Activated CD8-positive, alpha-beta T cell treated with anti-CD3 and anti-CD28 coated beads, Interleukin-2, amount 10 ng/mL, durations not matched to agents 7 days and 5 days (primary cell): ENCODE measurements at places on chromosomes 6 and 20. TPM values are rescaled to one million over a fixed set of nuclear protein-coding genes. Genes with fewer than 3 reads are reported as not detected.

The CYB5R4 gene
- total RNA-seq = 29.2 TPM

The WFDC2 gene
- total RNA-seq = not detected

The NOX3 gene
- not detected for total RNA-seq

The IL17A gene
- not detected for total RNA-seq

The GOPC gene
- total RNA-seq = 23.3 TPM

The IYD gene
- not detected for total RNA-seq

The ADGRF1 gene
- total RNA-seq = not detected

The DCDC2 gene
- not detected for total RNA-seq

The SEMG1 gene
- not detected for total RNA-seq

The TNFRSF6B gene
- total RNA-seq = not detected

The TRIM40 gene
- total RNA-seq = not detected

The ENPP5 gene
- total RNA-seq = not detected

The PLTP gene
- 2.2 TPM for total RNA-seq

The LY6G6D gene
- not detected for total RNA-seq

The GSTA3 gene
- not detected for total RNA-seq

The COL21A1 gene
- not detected for total RNA-seq

The RAE1 gene
- 35.0 TPM for total RNA-seq

The APOM gene
- total RNA-seq = 5.1 TPM

The SNX3 gene
- 91.9 TPM for total RNA-seq

DNA sequence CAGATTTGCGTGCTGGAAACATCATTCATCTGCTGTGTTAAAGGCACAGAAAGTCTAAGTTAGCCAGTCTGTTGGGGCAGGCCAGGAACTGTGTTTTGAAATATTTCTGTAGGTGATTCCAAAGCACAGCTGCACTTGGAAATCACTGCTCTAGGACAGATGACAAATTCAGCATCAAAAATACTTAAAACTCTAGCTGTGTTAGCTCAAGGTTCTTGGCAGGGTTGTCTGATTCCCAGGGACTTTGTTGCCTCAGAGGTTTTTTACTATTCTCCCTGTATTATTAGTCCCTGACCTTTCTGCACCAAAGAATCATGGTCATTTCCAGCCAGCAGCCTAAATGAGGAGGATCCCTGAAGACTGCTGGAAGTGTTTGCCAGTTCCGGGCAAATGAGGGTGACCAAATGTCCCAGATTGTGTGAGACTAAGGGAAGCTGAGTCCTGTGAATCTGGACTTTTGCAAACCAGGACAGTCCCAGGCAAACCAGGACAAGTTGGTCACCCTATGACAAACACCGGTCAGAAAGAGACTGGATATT, 84.3 kb upstream of the TMEM30A start:
- no peak for DNase-seq

DNA sequence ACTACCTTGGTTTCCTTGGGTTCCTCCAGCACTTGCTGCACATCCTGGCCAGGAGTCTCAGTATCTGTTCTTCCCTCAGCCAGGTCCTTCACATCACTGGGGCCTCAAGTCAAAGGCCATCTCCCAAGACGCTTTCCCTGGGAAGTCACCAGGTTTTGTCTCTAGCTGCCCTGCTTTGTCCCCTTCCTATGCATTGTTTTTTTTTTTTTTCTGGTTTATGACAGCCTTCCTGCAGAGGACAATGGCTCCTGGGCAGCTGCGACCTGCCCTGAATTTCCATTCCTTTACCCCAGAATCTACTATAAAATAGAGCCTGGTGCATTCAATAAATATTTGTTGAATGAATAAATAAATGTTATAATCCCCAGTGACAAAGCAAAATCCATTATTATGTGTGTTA, 687.3 kb downstream of the QKI start:
- DNase-seq = no peak

- peak; percentile 98 for DNase-seq
These were observed at the start of gene ABT1 for GRCh38 chr6:26596579-26597388. Gene ABT1 (plus strand): TSS chr6:26596953. CDS start chr6:26596983, 30 bp downstream.

- no peak for DNase-seq
These were observed 45.7 kb upstream of the SMIM28 start for GRCh38 chr6:138331984-138332383.

- DNase-seq = no peak
These were observed 42.8 kb downstream of the MRPL14 start for GRCh38 chr6:44084231-44085014.

- DNase-seq = no peak
These were observed 39.6 kb downstream of the NDUFAF5 start for GRCh38 chr20:13824459-13824858.

GRCh38 chr6:33597551-33598322, 17.7 kb upstream of the BAK1 start:
- no peak for DNase-seq

GRCh38 chr20:51014797-51015722, 7.8 kb downstream of the KCNG1 start:
- peak; percentile 24 for DNase-seq

DNA sequence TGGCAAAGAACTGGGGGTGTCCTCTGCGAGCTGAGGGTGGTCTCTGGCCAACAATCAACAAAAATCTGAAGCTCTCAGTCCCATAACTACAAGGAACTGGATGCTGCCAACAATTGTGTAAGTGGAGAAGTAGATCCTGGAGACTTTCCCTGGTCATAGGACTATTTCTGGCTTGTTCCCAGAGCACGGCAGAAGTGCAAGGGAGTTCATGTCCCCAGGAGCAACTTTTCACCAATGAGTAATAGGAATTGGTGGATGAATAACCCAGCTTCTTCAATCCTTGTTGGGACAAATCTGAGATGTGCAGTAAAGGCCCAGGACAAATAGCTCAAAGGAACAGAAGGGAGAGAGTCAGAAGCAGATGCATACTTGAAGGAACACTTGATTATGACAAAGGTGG, 95.5 kb downstream of the QRSL1 start:
- no peak for DNase-seq

- DNase-seq = no peak
These were observed 227.0 kb upstream of the ECI2 start for GRCh38 chr6:4362326-4362725.

DNA sequence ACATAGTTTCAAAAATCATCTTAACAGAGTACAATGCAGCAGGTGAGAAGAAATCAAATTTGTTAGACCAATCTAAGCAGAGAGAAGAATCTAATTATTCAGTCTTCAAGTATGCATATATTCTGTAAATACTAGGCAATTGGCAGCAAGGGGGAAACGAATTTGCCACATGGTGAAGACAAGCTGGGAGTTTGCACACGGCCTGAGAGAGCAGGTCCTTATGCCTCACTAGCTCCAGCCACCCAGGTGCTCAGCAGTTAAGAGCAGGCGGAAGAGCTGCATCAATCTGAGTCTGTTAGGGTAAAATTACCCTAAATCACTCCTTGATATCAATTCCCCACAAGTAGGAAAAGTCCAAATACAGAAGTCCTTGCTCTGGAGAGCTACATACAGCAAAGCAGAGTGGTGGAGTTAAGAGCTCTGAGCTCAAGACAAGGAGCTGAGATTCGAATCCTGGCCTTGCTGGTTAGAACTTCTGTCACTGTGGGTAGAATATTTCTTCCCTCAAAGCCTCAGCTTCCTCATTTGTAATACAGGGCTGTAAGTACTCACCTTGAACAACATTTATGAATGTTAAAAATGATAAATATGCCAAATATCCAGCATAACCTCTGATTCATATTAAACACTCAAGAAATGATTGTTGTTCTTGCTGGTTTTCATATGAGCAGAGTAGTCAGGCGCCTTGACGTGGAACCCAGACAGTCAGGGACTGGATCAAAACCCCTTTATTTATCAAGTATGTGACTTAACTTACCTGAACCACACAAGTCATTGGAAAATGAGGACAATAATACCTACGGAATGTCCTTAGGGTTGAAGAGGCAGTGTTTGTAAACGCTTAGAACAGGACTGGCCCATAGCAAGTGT, 444.2 kb downstream of the CDH26 start:
- DNase-seq = no peak

DNA sequence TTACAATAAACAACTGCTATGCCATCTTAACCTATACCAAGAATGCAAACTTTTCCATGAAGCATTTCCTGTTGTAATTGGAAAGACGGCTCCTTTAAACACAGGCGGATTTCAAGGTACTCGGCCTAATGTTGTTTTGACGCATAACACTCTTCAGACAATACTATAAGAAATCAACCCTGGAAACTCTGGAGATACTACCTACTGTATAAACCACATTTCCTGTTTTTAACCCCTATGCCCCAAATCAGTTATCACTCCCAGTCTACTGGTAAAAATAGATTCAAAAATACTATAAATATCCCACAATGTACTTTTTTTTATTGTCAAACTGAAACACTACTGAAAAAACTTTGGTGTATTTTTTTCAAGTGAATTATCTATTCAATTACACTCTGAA, 118.1 kb downstream of the IRF4 start:
- DNase-seq = no peak

DNA sequence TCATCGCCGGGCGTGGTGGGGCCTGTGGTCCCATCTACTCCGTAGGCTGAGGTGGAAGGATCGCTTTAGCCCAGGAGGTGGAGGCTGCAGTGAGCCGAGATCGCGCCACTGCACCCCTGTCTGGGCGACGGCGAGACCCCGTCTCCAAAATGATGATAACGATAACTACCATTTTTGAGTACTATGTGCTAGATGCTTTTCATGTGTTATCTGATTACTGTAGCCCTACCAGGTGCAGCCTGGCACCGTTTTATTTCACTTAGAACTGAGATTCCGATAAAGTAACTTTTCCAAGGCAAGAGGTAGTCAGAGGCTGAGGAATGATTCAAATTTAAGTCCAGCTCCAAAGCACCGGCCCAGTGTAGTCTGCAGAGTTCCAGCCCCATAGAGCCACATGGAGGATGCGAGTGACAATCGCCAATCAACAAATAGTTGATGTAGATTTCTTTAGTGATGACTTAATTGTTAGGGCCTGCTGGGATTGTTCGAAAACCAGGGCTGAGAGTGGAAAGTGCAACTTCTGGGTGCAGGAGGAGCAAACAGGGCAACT, 727 bp downstream of the ERMARD start:
- DNase-seq = peak; percentile 33

GRCh38 chr6:41700463-41701347, 34.7 kb downstream of the TFEB start:
- no peak for DNase-seq

- DNase-seq = no peak
These were observed 5.1 kb downstream of the RCAN2 start for GRCh38 chr6:46486181-46486580.

DNA sequence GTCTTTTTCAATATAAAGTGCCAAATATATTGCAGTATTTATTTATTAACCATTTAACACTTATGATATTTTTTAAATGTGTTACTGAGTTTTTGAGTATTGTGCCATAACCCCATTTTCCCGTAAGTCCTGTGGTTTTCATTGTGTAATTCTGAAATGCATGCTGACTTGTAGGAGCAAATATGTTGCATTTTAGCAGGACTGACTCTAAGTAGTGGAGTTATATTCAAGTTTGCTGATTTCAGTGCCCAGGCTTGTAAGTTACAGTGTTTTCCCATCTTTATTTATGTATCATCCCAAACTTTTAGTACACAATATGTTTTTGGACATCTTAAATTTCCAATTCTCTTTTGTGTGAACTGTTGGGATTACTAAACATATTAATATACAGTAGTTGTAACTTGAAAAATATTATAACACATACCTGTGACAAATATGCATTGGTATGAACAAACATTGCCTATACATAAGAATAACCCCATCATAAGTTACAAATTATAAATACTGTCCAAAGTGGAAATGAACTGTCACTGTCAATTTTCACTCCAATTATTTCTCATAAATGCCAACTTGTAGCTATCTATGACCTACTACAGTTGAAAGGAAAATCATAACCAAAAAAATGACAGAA, 179.3 kb upstream of the RUNX2 start:
- DNase-seq = no peak

GRCh38 chr20:58877050-58877975, 24.8 kb downstream of the GNAS start:
- DNase-seq = no peak

DNA sequence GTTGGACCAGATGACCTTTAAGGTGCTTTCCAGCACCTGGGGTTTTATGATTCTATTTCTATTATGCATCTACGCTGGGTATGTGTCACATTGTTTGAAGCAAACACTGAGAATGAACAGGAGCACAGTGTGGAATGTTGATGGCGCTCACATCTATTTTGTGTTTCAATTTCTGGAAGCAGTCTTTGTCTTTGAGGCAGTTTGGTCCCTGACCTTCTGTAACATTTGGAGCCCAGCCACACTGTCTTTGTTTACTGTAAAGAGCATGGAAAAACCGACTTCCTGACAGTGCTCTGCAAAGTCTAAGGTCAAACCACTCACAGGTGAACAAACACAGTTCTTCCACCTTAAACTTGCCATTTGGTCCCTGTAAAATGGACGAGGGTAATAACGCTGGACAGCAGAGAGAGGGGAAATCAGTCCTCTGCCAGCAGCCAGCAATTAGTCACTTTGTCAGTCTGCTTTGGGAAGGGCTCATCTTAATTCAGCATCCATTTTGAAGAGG, 155.5 kb downstream of the PRL start:
- DNase-seq = no peak

DNA sequence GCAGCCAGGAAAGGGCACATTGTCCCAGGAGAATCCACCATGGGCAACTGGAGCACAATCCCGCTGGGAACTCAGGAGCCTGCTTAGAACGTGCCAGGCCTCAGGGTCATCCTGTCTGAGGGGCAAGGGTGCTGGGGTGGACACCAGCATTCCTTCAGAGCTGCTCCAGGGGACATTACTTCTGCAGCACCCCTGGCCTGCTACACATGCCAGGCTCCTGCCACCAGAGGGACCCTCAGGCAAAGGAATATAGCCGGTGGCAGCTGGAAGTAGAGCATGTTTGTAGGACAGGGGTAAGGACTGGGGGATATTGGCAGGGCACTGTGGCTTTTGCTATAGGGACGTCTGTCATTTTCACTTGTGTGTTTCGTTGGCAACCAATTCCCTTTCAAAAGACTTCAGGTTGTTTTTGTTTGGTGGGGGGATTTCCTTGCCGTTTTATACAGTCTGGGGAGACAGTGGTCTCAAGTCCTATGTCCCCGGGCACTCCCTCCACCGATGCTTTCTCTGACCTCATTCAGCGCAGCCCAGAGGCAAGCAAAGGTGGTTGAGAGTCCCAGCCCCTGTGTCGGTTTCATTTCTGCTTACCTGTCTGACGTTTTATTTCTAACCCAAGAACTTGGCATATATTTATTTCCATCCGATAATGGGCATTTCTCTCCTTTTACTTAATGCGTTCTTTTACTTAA, 130.8 kb downstream of the JPH2 start:
- peak; percentile 67 for DNase-seq

DNA sequence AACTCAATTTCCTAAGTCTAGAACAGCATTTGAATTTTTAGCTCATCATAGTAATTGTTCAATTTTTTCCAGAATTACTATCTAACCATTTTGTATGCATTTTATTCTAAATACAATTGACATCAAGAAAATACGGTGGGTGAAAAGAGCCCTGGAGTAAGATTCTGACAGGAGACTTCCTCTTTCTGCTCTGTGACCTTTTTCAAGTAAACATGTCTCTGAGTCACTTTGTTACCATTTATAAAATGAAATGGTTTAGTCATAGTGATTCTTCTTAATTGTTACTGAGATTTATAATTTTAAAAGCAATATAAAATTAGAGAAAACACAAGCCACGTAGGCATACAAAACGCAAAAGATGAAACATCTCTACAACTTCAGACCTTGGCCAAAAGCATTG, 80.2 kb downstream of the PLCB1 start:
- no peak for DNase-seq

- DNase-seq = no peak
These were observed 34.6 kb downstream of the REPS1 start for GRCh38 chr6:138953451-138953850.

- no peak for DNase-seq
These were observed 288.2 kb downstream of the GJA1 start for GRCh38 chr6:121723623-121724022.

GRCh38 chr6:4172368-4172767, 37.0 kb upstream of the ECI2 start:
- no peak for DNase-seq
